Activated CD8-positive, alpha-beta T cell treated with anti-CD3 and anti-CD28 coated beads, Interleukin-2, amount 10 ng/mL, durations not matched to agents 7 days and 5 days (primary cell): ENCODE measurements at places on chromosomes 6 and 20.
A peak's percentile ranks its signal among the peaks of the same experiment; 100 is the strongest.

- DNase-seq: no peak
Observed at GRCh38 chr6:1047981-1048541, 263.8 kb upstream of the FOXQ1 start.

GRCh38 chr20:50515471-50516106 is 5.4 kb downstream of the PTPN1 start:
- no peak for DNase-seq

- DNase-seq: no peak
Observed at GRCh38 chr6:38155144-38155543, 335.6 kb downstream of the ZFAND3 start.

GRCh38 chr6:44100088-44100550 is 27.1 kb downstream of the MRPL14 start:
- peak; percentile 30 for DNase-seq

- DNase-seq: no peak
Observed at GRCh38 chr6:38271081-38271480, 368.6 kb downstream of the BTBD9 start.
